Activated T-cell treated with anti-CD3 and anti-CD28 coated beads for 1 hour (primary cell): ENCODE measurements at places on chromosomes 5 and 9.

DNA sequence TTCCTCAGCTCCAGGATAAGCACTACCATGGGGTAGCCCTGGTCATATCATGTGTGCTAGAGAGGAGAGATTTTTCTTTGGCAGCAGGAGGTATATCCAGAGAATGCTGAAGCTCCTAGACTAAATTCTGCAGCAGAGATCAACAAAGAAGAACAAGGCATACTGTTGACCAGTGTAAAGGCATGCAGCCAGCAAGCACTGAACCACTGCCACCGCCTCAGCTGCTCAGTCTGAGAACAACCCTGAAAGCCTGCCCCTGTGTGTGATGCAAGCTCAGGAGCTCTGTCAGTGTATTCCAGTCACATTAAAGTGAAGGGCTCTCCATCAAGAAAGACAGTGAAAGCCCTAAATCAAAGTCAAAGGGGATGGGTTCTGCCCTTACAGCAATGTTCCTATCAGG, 439.5 kb upstream of the CD180 start:
- DNase-seq, result no peak

- no peak for DNase-seq
Measured at GRCh38 chr9:137397675-137398423, 25.1 kb downstream of the EXD3 start.

- no peak for DNase-seq
Measured at GRCh38 chr5:23405316-23406068, 101.9 kb upstream of the PRDM9 start.

DNA sequence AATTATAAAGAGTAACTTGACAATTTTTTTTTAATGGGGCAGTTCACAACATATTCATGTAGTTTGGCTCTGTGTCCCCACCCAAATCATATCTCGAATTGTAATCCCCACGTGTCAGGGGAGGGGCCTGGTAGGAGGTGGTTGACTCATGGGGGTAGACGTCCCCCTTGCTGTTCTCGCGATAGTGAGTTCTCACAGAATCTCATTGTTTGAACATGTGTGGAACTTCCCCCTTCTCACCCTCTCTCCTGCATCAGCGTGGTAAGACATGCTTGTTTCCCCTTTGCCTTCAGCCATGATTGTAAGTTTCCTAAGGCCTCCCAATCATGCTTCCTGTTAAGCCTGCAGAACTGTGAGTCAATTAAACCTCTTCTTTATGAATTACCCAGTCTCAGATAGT, 40.7 kb downstream of the FBXW11 start:
- no peak for DNase-seq

DNA sequence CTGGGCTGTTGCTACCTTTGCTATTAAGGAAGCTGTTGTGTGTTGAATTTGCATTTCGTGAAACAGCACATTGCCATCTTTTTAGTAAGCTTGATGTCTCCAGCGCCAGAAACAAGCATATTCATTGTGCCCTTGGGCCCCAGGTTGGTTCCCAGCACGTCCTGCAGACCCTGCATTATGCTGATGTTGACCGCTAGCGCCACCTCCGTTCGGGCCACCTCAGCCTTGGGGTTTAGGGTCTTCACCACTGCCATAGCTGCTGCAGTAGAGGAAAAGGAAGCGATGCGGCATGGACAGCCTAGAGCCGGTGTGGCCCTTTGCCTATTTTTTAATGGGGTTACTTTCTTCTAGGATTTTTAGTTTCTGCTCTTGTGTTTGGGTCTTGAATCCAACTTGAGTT, 23.8 kb upstream of the OTULIN start:
- no peak for DNase-seq

GRCh38 chr9:84709056-84709455, 39.5 kb downstream of the NTRK2 start:
- DNase-seq, result no peak

GRCh38 chr5:156655732-156656131, 194.4 kb upstream of the PPP1R2B start:
- DNase-seq, result no peak

GRCh38 chr9:27673641-27674040, 100.4 kb upstream of the C9orf72 start:
- DNase-seq, result no peak

DNA sequence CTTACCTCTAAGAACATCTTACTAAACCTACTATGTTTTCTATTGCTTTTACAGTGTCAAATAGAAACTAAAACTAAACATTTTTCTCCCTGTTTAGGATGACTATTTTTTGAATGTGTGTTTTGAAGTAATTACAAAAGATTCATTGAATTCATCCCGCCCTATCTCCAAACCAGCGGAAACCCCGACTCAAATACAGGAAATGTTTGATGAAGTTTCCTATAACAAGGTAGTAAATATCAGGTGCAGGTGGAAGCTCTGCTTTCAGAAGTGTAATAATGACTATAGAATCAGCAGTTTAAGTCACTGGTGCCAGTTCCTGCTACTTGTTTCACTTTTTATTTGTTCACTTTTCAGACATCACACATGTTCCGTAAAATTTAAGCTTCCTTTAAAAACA, 20.0 kb downstream of the ERAP2 start:
- DNase-seq, result no peak

DNA sequence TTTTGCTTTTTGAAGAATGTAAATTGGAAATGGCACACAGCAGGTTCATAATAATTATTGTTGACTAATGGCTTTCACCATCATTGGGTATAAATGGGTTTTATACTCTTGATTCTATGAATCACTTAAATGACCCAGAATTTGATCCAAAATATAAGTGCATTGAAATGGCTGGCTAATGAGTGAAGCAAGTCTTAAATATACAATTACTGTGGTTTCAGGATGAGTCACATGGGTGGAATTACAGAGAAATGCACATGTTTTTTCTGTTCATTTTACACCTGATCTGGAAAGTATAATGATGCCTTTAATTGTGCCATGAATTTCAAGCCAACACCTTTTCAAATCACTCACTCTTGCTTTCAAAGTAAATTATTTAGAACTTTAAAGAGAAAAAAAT, 380.8 kb upstream of the CD180 start:
- no peak for DNase-seq

GRCh38 chr9:127295005-127295404, 30.4 kb downstream of the GARNL3 start:
- DNase-seq, result no peak

DNA sequence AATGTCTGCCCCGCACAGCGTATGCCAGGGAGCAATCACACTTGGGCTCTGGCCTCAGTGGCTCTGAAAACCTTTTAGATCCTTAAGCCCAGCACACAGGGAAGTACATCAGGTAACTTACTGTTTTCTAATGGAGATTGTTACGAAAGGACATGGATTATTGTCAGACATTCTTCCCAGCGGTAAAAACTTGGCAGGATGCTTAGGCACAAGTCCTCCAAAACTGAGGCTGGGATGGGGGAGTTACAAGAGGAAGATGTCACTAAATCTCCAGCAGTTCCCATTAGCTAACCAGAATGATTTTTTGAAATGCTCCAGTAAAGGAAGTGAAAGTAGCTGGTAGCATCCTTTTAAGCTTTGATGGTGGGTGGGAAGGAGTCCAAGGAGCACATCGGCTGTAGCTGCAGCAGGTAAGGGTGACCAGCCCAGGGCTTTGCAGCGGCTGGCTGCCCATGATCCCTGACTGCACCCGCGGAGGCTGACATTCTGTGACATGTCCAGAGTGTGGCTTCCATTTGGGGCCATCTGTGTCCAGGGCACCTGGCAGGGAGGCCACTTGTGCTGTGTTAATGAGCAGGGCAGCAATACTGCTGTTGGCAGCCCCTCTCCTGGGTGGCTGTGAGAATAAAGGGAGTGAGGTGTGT, 165.8 kb downstream of the GADD45G start:
- no peak for DNase-seq

DNA sequence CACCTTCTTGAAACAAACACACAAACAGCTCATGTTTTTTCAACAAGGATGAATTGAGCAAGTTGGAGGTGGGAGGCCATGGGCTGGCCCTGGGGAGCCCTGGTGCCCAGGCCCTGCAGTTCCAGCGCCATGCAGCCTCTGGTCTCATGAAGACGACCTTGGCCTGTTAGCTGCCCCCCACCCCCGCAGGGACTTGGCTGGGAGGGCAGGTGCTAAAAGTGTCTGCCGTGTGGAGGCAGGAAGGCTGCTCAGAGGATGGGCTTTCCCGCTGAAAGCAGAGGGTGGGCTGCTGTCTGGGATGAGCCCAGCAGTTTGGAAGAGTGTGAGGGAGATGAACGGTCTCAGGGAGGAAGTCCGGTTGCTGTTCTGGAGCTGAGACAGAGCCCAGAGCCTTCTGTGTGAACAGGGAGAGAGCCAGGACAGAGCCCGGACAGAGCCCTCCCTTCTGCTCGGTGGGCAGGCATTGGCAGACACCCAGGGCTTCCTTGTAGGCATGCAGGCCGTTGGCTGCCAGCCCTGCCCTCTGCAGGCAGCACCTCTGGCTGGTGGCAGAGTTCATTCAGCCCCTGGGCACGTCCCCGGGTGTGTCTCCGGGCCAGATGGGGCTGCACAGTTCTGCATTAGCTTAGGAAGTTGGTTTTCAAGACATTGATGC, 18.7 kb downstream of the ROPN1L start:
- DNase-seq, result no peak

GRCh38 chr9:93132287-93132927, 1.6 kb downstream of the NINJ1 start:
- DNase-seq, result no peak

GRCh38 chr5:24290536-24290935, 354.2 kb downstream of the CDH10 start:
- DNase-seq, result no peak

GRCh38 chr5:97094579-97095317, 47.7 kb downstream of the LIX1 start:
- no peak for DNase-seq

- no peak for DNase-seq
Measured at GRCh38 chr5:119453040-119453373, 710 bp downstream of the HSD17B4 start.

GRCh38 chr9:132485393-132485792, 75.4 kb downstream of the CFAP77 start:
- DNase-seq, result no peak

GRCh38 chr5:78808380-78808779, 159.8 kb upstream of the LHFPL2 start:
- DNase-seq, result no peak

GRCh38 chr9:6230037-6230780, 14.6 kb downstream of the IL33 start:
- no peak for DNase-seq

DNA sequence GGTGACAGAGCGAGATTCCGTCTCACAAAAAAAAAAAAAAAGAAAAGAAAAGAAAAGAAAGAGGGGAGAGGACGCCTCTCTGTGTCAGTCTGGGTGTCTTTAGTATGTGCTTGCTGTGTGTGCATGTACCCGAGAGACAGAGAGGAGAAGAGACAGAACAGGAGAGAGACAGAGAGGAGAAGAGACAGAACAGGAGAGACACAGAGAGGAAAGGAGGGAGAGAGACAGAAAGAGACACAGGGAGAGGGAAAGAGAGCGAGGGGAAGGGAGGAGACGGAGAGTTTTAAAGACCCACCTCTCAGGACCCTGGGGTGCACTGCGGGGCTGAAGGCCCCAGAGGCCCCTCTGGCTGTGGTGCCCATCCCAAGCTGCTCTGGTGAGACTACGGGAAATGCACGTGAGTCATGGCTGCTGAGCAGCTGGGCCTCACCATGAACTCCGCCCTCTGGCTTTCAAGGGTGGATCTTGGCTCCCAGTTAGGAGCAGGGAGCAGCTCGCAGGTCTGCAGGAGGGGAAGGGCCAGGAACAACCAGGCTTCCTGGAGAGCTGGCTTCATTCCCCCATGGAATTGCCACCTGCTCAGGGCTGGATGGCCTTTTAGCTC, 7.9 kb downstream of the SLC6A3 start:
- DNase-seq, result no peak

DNA sequence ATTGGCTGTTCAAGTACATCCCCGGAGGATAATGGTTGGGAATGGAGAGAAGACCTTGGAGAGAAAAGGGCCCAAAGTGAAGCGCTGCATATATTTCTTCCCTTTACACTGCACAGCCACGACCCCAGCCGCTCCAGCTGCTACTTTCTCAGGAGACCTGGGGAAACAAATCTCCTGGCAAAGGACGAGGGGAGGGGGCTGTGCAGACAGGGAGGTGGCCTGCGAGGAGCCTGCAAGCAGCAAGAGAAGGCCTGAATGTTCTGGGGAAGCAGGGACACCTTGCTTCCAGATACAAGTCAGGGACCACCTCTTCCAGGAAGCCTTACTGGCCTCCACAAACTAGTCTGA, 739 bp upstream of the PDLIM4 start:
- DNase-seq, result no peak

GRCh38 chr5:55418994-55419968, 111.5 kb downstream of the MTREX start:
- DNase-seq, result no peak

GRCh38 chr5:163614787-163615186, 109.4 kb downstream of the MAT2B start:
- DNase-seq, result no peak

DNA sequence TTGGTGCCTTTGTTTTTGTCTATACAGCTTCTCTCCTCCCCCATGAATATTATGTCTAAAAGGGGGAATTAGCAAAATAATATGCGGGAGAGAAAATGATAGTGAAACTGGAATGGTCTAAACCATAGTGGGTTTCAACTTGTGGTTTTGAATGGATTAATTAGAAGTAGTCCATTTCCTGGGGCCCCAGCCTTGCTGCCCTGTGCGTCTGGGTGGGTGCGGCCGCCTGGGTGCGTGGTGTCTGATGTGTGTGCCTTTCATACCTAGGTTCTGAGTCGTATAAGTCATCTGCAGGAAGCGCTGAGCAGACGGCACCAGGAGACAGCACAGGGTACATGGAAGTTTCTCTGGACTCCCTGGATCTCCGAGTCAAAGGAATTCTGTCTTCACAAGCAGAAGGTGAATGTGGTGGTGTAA, 120.0 kb upstream of the CACNA1B start:
- peak; percentile 6 for DNase-seq

DNA sequence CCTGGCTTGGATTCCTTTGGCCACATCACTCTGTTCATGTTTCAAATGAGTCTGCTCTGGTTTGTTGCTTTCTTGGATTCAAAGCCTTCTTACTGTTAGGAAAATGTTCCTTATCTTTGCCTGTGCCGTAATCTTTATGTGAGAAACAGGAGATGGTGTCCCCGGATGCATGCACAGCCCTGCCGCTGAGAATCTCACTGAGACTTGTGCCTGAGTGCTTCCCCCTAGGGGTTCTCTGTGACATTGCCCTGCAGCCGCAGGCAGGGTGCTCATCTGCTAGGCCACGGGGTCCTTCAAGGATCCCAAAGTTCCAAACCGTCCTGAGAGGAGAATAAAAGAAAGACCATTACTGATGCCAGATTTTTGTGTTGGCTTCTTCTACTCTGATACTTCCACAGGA, 81.4 kb upstream of the ANKRD55 start:
- no peak for DNase-seq

DNA sequence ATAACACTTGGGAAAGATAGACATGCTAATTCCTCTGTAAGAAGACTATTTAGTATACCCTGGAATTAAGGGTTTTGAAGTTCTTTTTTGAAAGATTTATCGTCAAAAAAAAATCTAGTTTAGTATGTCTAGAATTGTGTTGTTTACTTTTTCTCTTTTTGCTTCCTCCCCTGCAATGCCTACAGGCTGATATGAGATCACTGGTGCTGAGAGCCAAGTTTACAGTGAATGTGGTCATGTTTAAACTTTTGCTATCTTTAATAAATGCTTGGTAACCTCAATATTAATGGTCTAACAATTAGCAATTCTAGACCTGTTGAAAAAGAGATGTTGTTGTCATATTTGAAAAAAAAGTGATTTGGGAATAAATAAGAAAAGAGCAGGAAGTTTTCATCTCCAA, 86.1 kb downstream of the CWC27 start:
- DNase-seq, result no peak

GRCh38 chr9:133881671-133882381, 110.3 kb downstream of the VAV2 start:
- DNase-seq, result no peak

GRCh38 chr5:78251663-78252284, 42.7 kb downstream of the AP3B1 start:
- no peak for DNase-seq

GRCh38 chr5:177361418-177362291, 3.9 kb downstream of the RGS14 start:
- DNase-seq, result no peak
